ENCODE measurements at places on chromosomes 6 and 20. TPM values are rescaled to one million over a fixed set of nuclear protein-coding genes. Genes with fewer than 3 reads are reported as not detected.

OXT gene
- 1.0 TPM for total RNA-seq

DNA sequence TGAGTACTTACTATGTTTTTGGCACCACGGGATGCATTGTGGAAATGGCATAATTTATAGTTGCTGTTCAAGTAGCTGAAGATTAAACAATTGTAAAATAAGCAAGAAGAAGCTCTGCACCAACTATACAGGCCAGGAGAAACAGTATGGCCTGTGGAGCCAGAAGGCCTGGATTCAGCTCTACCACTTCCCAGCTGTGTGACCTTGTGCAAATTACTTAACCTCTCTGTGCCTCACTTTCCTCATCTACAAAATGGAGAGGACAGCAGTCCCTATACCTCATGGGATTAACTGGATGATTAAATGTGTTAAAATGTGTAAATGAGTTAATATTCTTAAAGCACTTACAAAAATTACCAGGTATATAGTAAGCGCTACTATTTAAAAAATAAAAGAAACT lies 49.1 kb downstream of the CNKSR3 start:
- H3K4me1 ChIP-seq: peaks cover 6% of the 10 kb centered on the region
- no peaks in the 10 kb centered on the region for H3K36me3 ChIP-seq
- H3K27ac ChIP-seq: no peak overlapping the region
- H3K27me3 ChIP-seq: peaks cover 6% of the 10 kb centered on the region

DNA sequence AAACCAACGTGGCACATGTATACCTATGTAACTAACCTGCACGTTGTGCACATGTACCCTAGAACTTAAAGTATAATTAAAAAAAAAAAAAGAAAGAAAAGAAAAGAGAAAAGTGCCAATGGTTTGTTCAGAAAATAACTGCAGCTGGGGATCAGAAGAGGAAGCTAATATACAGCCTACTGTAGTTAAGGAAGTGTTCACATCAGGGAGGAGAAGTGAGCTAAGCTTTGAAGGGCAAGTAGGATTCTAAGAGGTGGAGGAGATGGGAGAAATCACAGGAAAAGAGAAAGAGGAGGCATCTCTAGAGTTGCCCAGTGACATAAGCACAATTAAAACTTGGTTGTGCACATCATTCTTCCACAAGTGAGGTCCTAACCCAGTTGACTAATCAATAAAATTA lies 214.4 kb upstream of the DTNBP1 start:
- H3K36me3 ChIP-seq: no peaks in the 10 kb centered on the region
- peaks cover 42% of the 10 kb centered on the region for H3K4me1 ChIP-seq
- peaks cover 6% of the 10 kb centered on the region for H3K27me3 ChIP-seq
- no peak overlapping the region for H3K4me3 ChIP-seq
- no peak overlapping the region for H3K27ac ChIP-seq

GRCh38 chr6:18359237-18359885 lies 27.8 kb upstream of the RNF144B start:
- DNase-seq: no peak
- no peak overlapping the region for H3K4me3 ChIP-seq
- peaks cover 10% of the 10 kb centered on the region for H3K27me3 ChIP-seq
- no peaks in the 10 kb centered on the region for H3K36me3 ChIP-seq
- H3K27ac ChIP-seq: no peak overlapping the region
- no peaks in the 10 kb centered on the region for H3K4me1 ChIP-seq

DNA sequence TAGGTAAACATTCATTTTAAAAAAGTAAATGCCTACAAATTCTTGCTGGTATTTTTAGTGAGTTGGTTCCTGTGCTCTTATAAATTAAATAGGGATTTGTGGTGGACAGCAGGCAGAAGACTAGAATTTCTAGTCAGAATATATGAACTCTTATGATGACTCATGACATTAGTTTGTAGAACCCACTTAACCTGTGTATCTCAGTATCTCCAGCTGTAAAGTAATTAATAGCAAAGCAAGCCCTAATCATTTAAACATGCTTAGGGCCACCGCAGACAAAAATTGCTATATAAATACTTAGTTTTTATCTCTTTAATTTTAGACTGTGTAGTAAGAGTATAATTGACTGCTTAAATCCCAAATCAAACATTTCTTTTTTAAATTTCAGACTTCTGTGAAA lies 2.4 kb downstream of the FAM135A start:
- H3K27me3 ChIP-seq: no peaks in the 10 kb centered on the region
- no peak for DNase-seq
- H3K4me3 ChIP-seq: no peak overlapping the region
- H3K36me3 ChIP-seq: peaks cover 10% of the 10 kb centered on the region

DNA sequence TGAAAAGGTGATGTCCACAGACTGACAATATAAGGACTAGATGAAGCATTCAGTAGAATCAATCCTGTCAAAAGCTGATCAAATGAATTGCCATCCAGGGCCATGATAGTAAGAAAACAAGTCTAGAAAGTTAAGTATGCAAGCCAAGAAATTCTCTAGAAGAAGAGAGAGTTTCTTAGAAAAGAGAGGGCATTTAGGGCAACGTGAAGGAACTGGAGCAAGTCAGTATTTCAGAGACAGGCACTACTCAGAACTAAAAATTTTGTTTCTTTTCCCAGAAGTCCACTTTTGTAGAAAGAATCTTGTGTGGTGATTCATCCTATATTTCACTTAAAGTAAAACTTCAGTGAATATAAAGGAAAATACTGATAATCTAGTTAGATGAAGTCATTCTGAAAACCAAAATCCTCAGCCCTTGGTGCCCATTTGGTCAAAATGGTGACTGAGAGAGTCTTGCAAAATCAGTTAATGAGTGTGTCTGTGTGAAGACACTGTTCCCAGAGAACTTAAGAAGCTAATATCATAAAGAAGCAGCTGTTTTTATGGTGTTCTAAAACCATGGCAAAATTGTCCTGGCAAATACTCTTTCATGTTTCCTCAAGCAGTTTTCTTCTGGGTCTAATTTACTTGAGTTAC lies 82.2 kb downstream of the COL19A1 start:
- no peak overlapping the region for H3K27ac ChIP-seq
- H3K4me1 ChIP-seq: no peaks in the 10 kb centered on the region
- H3K4me3 ChIP-seq: no peak overlapping the region
- H3K27me3 ChIP-seq: peaks cover 4% of the 10 kb centered on the region
- no peaks in the 10 kb centered on the region for H3K36me3 ChIP-seq

- H3K4me1 ChIP-seq: peaks cover 49% of the 10 kb centered on the region
- H3K4me3 ChIP-seq: no peak overlapping the region
- no peak for DNase-seq
- peaks cover 5% of the 10 kb centered on the region for H3K36me3 ChIP-seq
- H3K27ac ChIP-seq: no peak overlapping the region
Observed at GRCh38 chr6:16618962-16619361, 142.3 kb downstream of the ATXN1 start.

All from activated CD4-positive, alpha-beta memory T cell treated with anti-CD3 and anti-CD28 coated beads for 36 hours (primary cell).